ENCODE measurements at places on chromosomes 16 and 17. TPM values are rescaled to one million over a fixed set of nuclear protein-coding genes. Genes with fewer than 3 reads are reported as not detected.

The KRT25 gene
- polyA plus RNA-seq = not detected

GRCh38 chr17:77308861-77309726 lies 168.3 kb downstream of the SEC14L1 start:
- no peak for DNase-seq

DNA sequence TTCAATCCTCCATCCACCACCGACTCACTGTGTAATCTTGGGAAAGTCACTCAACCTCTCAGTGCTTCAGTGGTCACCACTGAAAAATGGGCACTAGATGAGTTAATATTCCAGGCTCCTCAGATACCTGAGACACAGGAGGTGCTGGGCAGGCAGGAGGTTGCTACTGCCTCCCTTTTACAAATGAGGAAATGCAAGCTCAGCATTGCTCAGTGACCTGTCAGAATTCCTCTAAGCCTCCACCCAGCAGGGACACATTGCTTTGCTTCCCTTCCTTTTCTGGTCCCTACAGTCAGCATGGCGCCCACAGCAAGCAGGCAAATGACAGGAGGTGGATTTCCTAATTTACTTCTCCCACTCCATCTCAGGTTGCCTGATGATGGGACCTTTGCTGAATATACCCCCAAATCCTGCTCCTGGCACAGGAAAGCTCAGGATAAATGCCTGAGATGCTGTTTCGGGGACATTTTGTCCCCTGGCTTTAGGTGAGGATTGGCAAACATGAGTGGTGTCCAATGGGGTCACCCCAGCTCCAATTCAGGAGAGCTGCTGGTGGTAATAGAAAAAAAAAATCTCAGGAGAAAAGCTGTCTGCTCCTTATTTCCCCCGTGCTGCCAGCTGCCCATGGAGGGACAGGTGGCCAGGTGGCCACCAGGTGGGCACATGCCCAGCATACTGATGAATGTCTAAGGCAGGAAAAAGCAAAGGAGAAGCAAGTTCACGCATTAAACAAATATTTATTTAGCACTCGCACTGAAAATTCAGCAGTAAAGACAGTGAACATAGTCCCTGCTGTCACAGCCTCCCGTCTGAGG lies 5.0 kb upstream of the KRT13 start:
- DNase-seq = no peak

DNA sequence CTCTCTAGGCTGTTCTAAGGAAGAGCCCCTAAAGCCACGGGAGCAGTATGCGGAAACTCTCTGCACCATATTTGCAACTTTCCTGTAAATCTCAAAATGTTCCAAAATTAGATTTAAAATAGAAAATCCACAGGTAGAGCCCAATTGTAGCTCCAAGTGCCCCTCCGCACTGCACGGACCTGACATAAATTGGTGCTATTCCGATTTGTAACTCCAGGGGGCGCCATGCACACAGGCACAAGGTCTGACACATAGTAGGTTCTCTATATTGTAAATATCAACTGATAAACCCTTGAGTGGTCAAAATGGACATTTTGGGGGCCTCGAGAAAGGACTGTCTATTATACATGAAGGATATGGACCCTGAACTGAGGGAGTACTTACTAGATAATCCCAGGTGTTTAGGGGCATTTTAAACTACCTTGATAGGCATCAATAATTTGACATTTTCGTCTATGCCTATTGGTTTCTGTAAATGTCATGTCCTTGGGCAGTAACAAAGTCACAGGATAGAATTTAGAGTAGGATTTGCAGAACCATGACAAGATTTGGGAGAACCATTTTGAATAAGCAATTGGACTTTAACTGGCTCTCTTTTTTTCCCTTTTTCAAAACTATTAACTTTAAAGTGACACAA lies 36.6 kb upstream of the TMEM132E start:
- DNase-seq = peak; percentile 18

GRCh38 chr17:69088643-69089200 lies 28.0 kb upstream of the ABCA9 start:
- DNase-seq = no peak

The MYH2 gene
- not detected for polyA plus RNA-seq

DNA sequence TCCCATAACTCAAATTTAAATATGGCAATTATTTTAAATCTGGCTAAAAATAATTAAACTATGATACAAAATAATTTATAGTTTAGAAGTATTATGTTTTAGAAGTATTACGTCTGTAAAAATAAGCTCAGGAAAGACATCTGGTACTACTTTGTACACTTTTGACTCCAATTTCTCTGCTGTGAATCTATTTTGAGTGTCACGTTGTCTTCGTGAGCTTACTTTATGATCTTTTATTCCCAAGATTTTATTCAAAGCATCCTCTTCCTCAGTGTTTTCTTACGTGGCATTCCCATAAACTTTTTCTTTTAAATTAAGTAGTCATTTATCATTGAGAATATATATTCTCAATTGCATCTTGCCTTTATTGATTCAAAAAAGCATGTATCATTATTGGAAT lies 223.3 kb upstream of the KCNJ16 start:
- no peak for DNase-seq

DNA sequence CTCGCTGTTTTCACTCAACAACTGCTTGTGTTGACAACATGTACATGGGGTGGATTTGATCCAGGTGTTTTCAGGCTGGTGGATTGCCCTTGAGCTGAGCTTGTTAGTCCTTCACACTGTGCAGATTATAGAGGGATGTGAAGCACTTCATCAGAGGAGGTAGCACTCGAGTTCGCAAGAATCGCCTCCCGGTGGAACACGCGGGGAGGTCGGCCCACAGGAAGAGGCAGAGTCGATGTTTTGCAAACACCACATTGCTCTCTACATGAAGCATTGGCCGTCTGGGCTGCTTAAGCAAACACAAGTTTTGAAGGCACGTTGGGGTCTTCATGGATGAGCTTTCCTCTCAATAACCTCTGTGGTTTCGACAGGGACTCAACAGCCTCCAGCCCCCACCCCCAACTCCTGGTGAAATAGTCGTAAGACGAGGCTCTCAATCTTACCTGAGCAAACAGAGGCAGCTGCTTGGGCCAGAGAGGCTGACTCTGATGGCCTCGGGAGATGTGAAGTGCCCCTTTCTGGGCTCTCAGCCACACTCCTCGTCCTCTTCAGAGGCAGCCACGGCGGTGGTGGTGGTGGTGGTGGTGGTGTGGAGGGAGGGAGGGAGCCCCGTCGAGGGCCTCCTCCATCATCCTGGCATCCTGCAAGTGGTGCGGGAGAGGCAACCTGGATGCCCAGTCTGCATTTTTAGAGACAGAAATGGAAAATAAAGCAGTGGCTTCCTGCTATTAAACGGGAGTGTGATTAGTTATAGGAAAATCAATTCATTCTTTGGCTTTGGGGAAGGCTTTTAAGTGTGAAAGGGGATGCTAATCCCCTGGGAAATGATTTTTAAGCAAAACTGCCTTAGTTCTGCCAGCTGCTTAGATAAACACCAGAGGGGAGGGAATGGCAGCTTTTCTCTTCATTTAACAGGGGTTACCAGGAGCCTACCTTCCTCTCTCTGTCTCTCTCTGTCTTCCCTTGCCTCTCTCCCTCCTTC lies 552.5 kb upstream of the EEF2KMT start:
- no peak for DNase-seq

DNA sequence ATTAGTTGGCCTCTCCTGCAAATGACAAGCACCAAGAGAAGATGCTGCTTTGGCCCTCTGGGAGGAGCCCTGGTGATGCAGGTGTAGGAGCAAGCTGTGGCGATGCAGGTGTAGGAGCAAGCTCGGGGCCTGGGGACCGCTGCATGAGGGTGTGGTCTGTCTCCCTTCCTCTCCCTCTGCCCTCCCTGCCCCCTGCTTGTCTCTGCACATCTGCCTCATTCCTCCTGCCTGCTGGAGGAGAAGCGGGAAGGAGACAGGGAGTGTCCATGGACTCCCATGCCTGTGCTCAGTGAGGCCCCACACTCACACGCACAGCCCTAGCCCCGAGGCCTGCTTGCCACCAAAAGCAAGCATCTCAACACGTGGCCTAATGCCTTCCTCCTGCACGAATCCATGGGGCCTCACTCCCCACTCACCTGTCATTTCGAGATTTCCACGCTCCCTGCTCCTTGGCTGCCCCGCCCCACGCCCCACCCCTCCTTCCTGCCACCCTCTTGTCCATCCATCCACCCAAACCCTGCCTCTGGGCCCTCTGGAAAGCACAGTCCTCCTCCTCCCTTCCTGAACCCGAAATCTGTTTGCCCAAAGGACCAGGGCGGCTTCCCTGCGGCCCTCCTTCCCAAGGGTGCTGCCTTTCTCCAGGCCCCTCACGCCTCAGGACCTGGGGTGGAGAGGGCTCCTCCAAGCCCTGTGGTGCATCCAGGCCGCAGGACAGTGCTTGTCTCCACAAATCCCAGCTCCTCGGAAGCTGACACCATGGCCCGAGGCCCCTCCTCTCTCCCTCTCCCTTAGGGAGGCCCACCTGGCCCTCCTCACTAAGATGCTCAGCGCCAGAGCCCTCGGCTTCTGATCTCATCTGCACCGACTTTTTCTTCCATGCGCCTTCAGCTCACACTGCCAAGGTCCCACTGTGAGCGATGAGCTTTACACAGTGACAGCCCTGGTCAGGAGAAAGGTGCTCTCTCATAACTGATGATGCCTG lies 11.8 kb upstream of the ALDH3A1 start:
- DNase-seq = no peak

GRCh38 chr17:83127431-83128160 lies 48.2 kb downstream of the METRNL start:
- no peak for DNase-seq

DNA sequence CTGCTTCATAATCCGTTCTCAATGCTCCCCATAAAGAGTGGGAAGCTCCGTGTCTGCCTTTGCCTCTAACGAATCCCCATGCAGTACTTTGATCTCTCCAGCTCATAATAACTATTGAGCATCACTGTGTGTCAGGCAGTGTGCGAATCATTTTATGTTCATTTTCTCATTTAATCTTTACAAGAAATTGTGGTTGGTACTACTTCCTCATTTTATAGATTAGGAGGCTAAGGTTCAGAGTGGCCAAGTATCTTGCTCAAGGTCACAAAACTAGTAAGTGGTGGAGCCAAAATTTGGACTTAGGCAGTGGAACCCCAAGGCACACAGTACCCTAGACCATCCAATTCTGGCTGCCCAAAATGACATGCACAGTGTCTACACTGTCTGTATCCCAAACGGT lies 44.8 kb downstream of the ABCC12 start:
- no peak for DNase-seq

DNA sequence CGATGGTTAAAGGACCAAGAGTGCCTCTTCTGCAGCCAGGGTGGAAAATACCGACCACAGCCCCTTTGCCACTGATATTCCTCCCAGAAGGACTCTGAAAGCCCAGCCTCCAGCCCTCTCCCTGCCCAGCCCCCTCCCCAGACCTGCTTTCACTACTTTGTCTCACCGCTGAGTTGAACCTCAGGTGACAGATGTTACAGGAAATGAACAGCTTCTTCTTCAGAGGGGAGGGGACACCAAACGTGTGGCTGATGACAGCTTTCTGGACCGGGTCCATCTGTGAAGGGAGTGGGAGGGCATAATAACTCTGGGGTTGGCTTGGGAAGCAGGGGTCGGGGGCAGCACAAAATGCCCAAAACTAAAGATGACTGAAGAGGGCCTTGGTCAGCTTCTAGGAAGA lies 14.2 kb downstream of the NKIRAS2 start:
- no peak for DNase-seq

Measured in heart right ventricle (tissue), 16 donors.